ENCODE measurements at places on chromosomes 3 and 15. TPM values are rescaled to one million over a fixed set of nuclear protein-coding genes. Genes with fewer than 3 reads are reported as not detected.

The GOLGA6B gene
- total RNA-seq, result not detected

The TMC3 gene
- total RNA-seq, result not detected

The RLBP1 gene
- not detected for total RNA-seq

The DPPA4 gene
- not detected for total RNA-seq

The ARPIN gene
- 11.1 TPM for total RNA-seq

The MYEF2 gene
- total RNA-seq, result 0.94 TPM
